ENCODE measurements at places on chromosomes 16 and 17.
A peak's percentile ranks its signal among the peaks of the same experiment; 100 is the strongest.

GRCh38 chr16:1458336-1458976 is 14.1 kb upstream of the CCDC154 start:
- DNase-seq, result no peak

GRCh38 chr17:80377798-80378197 is 37.2 kb upstream of the ENDOV start:
- no peak for DNase-seq

- peak; percentile 84 for DNase-seq
Observed at GRCh38 chr17:65027305-65027704, 29.2 kb downstream of the GNA13 start.

GRCh38 chr17:45283711-45284110 is 21.8 kb upstream of the SPATA32 start:
- DNase-seq, result no peak

DNA sequence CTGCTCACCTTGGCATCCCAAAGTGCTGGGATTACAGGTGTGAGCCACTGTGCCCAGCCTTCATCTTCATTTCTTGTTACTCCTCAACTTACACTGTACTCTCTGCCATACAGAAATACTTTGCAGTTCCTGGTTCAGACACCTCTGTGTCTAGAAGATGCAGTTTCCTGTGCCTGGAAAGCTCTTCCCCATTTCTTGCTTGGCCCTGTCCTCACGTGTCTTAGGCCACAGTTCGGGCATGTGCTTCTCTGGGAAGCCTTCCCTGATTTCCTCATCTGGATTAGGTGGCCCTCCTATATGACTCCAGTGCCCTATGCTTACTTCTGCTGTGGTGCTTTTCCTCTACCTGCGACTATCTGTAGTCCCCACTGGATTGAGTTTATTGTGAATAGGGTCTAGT is 26.5 kb upstream of the CDR2 start:
- no peak for DNase-seq

GRCh38 chr16:11350921-11351335 is 5.7 kb downstream of the RMI2 start:
- DNase-seq, result no peak

DNA sequence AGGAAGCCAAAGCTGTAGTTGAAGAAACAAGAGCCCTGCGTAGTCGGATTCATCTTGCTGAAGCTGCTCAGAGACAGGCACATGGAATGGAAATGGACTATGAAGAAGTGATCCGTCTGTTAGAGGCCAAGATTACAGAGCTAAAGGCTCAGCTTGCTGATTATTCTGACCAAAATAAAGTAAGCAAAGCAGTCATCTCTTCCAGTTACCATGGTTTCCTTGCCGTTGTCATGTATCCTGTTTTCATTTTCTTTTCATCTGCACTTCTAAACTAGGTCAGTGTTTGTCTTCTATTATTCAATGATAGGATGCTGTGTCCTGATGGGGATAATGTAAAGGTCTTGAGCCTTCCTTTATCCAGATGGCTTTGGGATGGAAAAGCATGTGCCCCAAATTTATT is 104.3 kb downstream of the STXBP4 start:
- no peak for DNase-seq

DNA sequence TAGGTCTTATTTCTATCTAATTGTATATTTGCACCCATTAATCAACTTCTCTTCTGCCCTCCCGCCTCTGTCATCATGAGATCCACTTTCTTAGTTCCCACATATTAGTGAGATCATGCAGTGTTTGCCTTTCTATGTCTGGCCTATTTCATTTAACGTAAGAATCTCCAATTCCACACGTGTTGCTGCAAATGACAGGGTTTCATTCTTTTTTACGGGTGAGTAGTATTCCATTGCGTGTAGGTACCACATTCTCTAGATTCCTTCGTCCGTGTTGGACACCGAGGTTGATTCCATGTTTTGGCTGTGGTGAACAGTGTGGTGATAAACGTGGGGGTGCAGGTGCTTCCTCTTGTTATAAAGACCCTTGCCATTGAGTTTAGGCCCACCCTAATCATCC is 64.7 kb upstream of the GSE1 start:
- DNase-seq, result no peak

DNA sequence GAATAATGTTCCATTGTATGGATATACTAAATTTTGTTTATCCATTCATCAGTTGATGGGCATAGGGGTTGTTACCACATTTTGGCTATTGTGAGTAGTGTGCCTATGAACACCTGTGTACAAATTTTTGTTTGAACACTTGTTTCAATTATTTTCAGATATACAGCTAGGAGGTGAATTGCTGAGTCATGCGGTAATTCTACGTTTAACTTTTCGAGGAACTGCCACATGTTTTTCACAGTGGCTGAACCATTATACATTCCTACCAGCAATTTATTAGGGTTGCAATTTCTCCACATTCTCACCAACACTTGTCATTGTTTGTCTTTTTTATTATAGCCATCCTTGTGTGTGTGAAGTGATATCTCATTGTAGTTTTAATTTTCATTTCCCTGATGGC is 75.6 kb downstream of the AKAP1 start:
- DNase-seq, result no peak

DNA sequence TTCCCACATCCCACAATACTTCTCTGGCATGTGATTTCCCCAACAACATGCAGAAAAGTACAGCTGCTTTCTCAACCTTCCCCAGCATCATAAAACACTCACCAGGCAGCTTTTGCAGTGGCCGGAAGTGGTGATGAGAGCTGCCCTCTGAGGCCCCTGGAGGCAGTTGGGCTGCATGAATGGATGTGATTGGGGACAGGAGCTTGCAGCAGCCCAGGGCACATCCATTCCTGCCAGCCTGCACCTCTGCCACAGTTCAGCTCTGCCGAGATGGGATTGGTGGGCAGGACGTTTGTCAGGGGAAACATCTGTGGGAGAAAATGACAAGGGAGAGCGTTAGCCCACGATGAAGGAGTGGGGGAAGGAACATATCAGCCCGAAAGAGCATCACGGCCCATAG is 19.8 kb downstream of the NUBP1 start:
- DNase-seq, result no peak

DNA sequence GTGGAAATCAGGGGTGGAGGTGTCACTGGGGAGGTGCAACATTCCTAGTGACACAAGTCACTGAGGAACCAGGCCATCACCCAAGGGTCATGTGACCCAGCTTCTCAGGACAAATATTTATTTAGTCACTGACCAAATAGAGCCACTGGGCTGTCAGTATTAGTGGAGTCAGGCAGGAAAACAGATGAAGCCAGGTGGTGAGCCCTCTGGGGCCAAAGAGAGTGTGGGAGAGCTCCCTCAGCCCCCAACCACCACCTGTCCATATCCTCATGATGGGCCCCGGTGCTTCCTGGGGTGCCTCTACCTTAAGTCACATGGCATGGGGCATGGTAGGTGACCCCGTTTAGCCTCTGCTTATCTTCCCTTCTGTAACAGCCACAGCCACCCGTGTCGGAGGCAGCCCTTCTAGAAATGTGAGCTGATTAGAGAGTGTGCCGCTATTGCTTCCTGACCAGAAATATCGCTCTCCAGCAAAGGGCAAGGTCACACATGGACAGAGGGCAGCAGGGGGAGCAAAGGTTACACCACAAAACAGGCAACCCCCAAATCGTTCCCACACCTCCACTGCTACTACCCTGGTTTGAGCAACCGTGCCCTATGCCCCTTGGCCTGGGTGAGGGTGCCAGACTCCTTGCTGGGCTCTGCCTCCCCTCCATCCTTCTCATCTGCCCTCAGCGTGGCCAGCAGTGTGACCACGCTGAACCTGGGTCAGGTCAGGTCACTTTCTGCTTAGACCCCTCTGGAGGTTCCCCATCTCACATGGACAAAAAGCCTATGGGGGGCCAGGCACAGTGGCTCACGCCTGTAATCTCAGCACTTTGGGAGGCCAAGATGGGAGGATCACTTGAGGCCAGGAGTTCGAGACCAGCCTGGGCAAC is 8.6 kb upstream of the AKTIP start:
- no peak for DNase-seq

GRCh38 chr17:66717641-66718058 is 117.3 kb upstream of the CACNG5 start:
- DNase-seq, result no peak

DNA sequence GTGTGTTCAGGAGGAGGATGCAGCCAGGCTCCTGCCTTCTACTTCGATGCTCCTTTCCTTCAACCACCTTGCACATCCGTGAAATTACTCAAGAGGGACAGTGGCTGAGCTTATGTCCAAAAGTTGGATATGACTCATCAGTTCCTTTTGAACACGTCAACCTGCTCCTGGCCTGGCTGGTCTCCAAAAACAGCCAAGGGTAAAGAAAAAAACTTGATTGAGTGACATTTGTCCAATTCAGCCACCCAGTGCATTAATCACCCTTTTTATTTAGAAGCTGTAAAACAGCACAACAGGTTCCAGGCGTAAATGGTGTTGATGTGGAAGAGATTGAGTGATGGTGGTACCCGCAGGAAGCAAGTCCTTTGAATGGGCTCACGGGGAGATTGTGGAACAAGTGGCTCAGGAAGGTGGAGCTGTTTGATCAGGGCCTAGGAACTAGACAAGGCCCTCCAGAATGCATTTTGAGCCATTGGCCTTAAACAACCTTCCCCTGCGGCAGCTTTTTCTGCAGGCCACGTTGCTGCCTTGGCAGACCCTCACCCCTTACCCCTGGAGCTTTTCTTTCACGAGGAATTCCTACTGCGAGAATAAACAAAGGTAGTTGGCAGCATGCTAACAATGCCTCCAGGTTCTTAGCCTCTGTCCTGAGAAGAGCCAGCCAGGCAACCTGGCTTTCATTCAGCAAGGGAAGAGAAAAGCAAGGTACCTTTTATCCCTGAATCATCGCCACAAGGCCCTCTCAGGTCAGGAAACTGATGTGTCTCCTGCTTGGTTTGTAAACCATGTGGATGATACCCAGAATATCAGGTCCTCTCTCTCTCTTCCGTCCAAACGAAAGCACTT is 173.3 kb upstream of the CACNG5 start:
- no peak for DNase-seq

DNA sequence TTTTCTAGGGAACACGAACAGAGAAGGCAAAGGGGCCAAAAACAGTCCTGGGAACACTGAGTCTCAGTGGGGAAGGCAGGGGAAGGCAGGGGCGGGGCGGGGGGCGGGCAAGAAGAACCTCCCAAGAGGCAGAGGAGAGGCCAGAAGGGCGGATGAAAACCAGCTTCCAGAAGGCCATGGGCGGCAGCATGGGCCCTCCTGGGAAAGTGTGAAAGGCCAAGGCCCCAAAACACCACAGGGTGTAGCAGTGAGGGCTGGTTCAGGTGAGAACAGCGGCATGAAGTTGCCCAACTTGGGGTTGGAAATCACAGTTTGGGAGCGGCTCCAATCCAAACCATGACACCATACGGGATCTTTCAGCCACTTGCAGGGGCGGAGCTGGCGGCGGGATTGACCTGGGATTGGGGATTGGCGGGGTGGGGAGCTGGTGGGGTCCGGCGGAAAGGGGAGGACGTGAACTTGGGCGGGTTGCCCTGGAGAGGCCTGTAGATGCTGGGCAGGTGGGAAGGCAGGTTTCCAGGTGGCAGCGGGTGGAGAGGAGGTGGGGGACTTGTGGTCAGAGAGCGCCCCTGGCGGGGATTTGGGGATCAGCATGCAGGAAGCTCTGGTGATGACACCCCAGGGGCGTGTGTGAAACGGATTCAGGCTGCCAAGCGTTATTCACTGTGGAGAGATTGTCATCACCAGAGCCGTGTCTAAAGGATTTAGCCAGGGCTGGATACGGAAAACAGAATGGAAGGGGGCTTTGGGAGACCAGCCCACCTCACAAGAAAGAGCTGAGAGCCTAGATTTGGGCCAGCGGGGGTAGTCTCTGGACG is 80.9 kb downstream of the ARHGAP23 start:
- DNase-seq, result peak; percentile 91

GRCh38 chr17:15981208-15981607 is 18.3 kb downstream of the ZSWIM7 start:
- DNase-seq, result peak; percentile 56

DNA sequence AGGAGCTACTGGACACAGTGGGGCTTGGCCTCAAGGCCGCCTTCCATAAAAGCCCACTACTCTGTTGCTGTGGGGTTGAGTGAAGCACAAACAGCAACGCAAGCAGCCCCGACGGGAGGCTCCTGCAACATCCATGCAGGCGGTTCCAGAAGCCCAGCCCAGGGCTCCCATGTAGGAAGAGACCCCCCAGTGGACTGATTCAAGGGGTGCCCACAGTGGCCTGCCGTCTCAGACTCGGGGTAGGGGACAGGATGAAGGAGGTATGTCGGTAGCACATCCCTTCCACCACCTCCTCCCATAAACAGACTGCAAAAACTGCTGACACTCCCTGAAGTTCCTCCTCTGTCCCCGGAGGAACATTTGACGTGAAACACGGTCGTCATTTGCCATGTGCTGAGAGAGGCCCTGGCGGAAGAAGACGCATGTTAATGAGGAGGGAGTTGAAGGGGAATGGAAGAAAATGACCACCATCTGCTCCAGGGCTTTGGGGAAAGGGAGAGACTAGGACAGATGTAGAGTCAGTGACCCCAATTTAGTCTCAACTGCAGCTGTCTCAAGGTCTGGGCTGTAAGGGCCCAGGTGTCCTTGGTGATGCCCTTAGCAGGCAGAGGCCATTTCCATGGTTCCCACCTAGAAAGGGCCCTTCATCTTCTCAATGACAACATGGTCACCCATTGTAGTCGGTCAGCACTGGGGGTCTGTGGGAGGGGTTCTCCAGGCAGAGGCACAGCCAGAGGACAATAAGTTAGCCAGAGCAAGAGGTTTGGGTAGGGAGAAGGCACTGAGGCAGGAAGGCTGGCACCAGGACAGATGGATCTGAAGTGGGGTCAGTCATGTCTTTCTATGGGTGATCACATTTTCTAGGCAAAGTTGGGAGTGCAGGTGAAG is 200.6 kb downstream of the CPPED1 start:
- DNase-seq, result no peak

DNA sequence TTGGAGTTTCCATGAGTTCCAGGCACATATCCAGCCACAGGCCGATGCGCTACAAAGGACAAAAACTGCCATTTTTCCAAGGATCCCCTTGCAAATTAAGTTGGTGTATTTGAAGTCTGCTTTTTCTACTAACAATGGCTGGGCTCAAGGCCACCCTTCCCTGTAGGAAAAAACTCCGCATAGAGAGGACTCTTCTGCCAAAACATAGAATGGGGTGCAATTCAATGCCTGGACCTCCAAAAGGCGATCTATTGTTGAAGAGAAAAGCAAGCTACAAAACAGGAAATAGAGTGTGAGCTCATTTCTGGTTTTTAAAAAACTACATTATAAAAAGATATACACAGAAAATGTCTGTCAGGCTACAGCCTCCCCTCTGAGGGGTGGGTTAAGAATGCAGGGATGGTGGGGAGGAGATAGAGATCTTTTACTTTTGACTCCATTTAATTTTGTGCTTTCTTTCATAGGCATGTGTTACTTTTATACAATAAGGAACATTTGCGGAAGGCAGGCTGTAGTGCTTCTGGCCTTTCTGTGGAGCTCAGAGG is 22.9 kb upstream of the PRSS54 start:
- DNase-seq, result no peak

GRCh38 chr17:42252597-42253550 is 23.3 kb downstream of the STAT5B start:
- no peak for DNase-seq
